ENCODE measurements at places on chromosomes 12 and 14.

- no peak for DNase-seq
Observed at GRCh38 chr12:48781750-48782456, 7.0 kb downstream of the ADCY6 start.

GRCh38 chr12:22578328-22578727, 34.0 kb upstream of the C2CD5 start:
- no peak for DNase-seq

DNA sequence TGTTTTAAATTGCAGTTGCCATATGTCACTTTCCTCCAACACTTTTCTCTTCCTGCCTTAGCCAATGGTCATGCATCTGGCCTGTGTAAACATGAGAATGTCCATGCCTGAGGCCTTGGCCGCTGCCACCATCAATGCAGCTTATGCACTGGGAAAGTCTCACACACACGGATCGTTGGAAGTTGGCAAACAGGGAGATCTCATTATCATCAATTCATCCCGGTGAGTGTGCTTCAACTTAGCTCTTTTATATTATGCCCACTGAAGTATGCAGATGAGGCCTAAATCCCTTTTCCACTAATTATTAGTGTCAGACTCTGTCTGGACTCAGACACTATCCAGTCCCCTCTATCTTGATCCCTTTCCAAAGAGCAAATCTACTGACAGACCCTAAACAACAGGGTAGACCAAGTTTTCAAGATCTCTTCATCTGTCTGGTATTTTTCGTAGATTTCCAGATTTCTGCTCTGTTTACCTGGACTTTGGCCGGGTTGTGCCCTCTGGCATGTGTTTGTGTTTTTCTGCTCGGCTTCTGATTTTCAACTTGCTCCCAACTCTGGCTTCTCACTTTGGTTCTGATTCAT, 23.2 kb downstream of the AMDHD1 start:
- DNase-seq = no peak

DNA sequence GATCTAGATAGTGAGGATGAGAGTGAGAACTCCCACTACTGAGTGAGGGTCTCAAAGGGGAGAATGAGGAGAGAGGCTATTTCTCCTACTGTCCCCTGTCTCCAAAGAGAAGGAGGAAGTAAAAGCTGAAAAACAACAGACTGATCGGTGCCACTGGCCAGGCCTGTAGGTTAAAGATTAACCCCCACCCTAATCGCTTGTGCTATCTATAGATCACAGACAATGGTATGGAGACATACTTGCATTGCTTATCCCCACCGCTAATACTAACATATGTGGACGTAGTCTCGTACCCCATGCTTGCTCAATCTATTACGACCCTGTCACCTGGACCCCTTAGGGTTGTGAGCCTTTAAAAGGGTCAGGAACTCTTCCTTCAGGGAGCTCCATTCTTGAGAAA, 777.9 kb upstream of the TMEM132C start:
- no peak for DNase-seq

DNA sequence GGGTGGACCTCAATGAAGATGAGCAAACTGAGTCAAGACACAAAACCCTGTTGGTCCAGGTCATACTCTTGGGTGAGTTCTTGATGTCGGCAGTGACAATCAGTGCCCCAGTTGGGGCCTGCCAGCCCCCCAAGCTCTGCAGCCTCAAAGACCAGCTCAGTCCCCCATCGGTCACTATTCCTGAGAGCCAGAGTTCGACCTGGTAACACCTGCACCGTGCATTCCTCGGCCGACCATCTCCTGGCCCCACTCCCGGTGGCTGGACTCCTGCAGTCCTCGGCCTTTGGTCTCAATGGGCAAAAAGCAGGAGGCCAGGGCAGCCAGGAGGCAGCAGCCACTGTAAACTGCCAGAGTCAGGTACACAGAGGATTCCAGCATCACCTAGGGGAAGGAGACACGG, 32.5 kb downstream of the DAO start:
- no peak for DNase-seq

DNA sequence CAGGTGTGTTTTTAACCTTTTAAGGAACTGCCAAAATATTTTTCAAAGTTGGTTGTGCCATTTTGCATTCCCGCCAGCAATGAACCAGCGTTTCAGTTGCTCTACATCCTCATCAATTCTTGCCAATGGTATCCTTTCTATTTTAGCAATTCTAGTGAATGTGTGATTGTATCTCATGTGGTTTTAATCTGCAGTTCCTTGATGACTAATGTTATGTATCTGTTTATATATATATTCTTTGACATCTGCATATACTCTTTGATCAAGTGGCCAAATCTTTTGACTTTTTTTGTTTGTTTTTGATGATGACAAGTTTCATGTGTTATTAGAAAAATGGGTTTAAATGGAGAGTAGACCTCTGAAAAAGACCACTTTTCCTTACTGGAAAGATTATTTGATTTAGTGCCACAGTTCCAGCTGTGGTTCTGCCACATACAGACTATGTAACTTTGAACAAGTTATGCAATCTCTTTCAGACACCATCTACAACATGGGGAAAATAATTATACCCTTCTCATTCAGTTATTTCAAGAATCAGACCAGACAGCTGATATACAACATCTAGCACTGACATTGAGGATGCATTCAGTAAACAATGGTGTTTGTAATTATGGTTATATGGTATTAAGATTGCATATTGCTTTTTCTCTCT, 146.3 kb upstream of the CNOT2 start:
- no peak for DNase-seq

DNA sequence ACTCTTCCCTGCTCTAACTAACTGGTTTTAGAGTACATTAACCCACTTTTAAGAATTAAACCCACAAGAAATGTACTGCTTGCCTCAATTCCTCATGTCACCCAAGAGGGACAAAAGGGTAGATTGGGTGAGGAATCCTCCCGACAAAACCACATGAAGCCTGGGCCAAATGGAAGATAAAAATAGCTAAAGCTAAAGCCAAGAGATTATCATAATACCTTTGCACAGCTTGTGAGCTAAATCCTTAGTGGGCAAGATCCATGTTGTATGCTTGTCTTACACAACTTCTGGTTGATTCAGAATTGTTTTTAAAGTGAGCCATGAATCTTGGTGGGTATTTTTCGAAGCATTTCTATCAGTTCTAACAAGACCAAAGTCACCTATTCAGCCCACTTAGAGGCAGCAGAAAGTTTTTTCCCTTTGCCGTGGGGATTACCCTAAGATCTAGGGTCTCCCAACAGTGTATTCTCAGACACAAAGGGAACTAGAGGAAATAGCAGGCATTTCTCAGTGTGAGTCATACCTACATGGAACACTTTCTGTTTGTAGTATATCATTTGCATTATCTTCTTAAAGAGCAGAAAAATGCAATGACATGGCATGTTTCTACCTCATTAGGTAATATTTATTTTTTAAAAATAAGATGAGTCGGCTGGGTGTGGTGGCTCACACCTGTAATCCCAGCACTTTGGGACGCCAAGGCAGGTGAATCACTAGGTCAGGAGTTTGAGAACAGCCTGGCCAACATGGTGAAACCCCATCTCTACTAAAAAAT, 616.6 kb downstream of the KCNH5 start:
- DNase-seq = no peak

DNA sequence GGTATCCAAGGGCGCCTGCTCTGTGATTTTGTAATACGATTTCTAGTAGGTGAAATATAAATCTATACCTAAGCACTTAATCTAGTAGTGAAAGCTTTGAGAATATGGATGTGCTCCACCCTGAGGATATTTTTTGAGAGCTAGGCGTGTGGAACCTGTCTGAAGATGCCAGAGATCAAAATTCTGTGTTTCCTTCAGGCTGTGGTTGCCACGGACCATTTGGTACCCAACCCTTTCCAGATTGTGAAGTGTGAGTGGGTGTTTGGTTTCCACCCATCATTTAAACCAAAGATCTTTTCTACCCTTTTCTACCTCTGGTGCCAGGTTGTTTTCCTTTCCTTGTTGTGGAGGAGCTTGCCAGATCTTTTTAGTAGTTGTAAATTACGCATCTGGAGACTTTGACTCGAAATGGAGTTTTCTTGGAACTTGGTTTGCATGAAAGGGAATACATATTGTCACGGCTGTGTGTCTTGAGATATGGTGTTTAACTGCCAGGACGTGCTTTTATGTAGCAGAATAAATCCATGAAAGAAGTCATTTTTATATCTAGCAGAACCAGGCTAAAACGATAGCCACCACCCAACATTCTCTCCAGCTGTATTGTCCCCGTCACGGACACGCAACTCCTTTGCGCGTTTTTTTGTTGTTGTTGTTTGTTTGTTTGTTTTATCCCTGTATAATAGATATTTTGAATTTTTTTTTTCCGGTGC, 2.2 kb downstream of the LRFN5 start:
- no peak for DNase-seq

- no peak for DNase-seq
Observed at GRCh38 chr14:51533160-51533559, 118.5 kb upstream of the FRMD6 start.

DNA sequence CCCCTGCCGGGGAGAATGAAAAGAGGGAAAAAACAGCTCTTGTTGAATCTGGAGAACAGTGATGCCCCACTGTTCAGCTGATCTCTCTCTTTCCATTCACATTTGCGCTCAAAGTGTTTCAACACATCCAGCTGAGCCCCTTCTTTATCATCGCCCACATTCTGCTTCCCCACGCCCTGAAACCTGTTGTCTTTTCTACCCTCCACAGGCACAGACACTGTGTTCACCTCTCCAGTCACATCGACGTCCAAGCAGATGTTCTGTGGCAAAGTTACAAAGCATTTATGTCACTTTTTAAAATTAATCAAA, 338.7 kb downstream of the EGLN3 start:
- DNase-seq = no peak

DNA sequence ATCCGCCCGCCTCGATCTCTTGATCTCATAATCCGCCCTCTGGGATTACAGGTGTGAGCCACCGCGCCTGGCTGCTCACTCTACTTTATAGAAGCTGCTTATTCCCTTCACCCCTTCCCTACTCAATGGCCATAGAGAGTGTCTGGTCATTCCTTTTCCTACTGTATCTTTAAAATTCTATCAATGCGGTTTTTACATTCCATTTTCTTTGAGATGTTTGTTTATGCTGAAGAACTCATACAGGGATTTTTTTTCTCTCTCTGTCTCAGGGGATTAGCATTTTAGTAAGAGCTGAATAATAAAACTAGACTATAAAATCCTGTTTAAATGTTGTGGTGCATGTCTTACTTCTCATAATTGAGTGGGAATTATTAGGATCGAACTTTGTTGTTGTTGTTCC, 218.6 kb upstream of the FOXN3 start:
- no peak for DNase-seq

DNA sequence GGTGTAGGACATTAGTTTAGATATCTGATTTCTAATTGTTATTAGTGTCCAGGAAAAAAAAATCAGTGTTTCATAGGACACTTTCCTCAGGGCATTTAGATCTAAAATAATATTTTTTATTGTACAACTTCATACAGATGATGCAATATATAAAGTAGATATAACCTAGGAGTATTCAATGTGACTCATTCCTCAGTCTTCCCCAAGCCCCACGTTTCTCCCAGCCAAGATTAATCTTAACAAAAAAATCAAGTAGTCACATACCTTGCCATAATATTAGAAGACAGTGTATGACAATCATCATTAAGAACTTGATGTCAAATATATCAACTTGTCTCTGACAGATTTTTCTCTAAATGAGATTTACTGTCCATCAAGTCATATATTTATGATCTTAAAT, 37.1 kb downstream of the PPFIA2 start:
- no peak for DNase-seq

- no peak for DNase-seq
Observed at GRCh38 chr12:56721721-56722120, 3.4 kb downstream of the NACA start.
